Kasumi-1 (cell line): ENCODE measurements at places on chromosomes 2 and 18.

DNA sequence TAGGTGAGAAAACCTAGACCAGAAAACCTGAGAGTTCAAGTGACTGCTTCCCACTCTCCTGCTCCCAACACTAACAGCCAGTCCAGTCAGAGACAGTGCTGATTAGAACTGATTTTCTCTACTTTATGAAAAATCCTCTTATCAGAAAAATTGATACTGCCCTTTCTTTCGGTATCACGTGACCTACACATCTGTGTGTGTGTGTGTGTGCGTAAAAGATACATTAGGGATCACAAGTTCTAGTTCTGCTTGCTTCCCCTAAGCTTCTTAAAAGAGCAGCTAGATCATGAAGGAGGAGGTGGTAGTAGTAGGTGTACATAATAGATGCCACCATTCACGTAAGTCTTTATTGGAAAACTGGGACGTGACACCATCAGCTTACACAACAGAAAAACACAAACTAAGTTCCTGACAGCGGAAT lies 1.5 kb downstream of the ARL5A start:
- DNase-seq: peak; percentile 79

- DNase-seq: no peak
Measured at GRCh38 chr2:65349863-65350262, 82.5 kb downstream of the SPRED2 start.

DNA sequence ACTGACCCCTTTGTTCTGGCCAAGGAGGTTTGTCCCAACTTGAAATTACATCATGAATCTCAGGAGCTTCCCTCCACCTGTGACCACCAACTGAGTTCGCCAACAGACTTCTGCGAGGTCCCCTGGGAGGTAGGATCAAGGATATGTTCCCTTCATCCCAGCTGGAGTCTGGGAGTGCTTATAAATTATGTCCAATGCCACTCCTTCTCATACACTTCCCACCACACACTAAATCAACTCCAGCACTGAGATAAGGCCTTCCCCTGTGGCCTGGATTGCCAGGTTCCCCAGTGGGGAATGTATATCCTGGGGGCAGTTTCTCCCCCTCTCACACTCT lies 99.2 kb downstream of the RND3 start:
- no peak for DNase-seq

GRCh38 chr2:75775311-75775823 lies 64.7 kb upstream of the GCFC2 start:
- DNase-seq: no peak

GRCh38 chr2:134027980-134028379 lies 225.9 kb upstream of the MGAT5 start:
- DNase-seq: no peak

GRCh38 chr18:54780285-54780861 lies 47.9 kb upstream of the RAB27B start:
- DNase-seq: peak; percentile 19

DNA sequence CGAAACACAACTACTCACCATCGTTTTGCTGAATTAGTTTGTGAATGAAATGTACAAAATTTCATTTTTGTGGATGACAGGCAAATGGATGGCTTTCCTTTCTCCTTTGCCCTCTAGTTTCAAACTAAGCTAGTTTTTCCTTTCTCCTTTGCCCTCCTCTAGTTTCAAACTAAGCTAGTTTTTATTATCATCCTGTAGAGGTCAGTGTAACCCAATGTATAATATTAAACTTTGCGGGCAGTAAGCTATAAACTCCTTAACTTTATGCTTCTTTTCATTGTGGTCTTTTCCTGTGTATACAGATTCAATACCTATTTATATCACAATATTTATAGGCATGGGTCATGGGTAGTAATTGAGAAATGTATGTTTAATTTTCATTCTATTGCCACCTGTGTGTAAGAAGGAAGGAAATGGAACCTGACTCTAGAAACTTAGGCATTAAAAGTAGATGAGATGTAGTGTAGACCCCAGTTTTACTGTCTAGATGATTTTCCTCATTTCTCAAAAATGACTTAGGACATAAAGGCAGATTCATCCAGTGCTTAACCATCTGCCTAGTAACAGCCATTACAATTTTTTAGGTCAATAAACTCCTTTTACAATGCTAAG lies 58.1 kb downstream of the MAP3K19 start:
- DNase-seq: peak; percentile 92

- DNase-seq: peak; percentile 68
Measured at GRCh38 chr2:128736689-128737545, 418.2 kb upstream of the HS6ST1 start.

DNA sequence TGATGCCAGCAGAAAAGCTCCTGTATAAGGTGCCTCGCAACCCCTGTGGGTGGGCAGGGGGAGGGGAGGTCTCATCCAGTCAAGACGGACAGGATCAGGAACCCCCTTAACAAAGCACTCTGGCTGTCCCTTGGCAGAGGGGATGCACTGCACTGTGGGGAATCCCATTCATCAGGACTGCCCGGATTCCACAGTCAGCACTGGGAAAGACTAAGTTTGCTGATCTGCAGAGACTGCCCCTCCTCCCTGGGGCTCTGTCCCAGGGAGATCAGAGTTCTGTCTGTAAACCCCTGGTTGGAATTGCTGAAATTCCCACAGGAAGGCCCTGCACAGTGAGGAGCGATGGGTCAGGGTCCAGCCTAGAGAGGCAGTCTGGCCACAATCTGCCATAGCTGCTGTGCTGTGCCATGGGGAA lies 149.5 kb upstream of the RBBP8 start:
- no peak for DNase-seq

- no peak for DNase-seq
Measured at GRCh38 chr2:211996857-211997256, 541.7 kb downstream of the ERBB4 start.

GRCh38 chr2:124045894-124046293 lies 20.8 kb downstream of the CNTNAP5 start:
- no peak for DNase-seq

GRCh38 chr18:56789004-56789888 lies 138.1 kb downstream of the WDR7 start:
- DNase-seq: peak; percentile 8

- DNase-seq: no peak
Measured at GRCh38 chr2:55721596-55722215, 28.1 kb upstream of the PNPT1 start.

DNA sequence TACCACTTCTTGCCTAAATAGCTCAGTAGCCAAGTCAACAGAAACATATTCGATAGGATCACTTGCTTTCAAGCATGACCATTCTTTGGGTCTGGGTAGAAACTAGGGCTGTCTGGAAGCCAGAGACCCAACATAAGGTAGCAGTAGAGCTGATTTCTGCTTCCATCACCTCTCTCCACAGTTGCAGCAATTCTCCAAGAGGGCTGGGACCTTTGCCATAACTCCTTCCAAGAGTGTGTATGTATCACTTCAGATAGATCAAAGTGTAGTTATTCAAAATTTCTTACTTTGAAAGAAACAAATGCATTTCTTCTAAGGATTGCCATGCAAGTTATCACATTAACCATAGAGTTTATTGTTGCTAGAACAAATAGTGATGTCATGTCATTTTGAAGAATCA lies 172.0 kb upstream of the GALNT5 start:
- DNase-seq: no peak

GRCh38 chr2:132437852-132438669 lies 21.5 kb downstream of the GPR39 start:
- no peak for DNase-seq

GRCh38 chr2:234502919-234503285 lies 6.0 kb upstream of the ARL4C start:
- no peak for DNase-seq

GRCh38 chr2:26941486-26941885 lies 29.0 kb upstream of the MAPRE3 start:
- DNase-seq: no peak

GRCh38 chr2:230914886-230915285 lies 10.2 kb downstream of the GPR55 start:
- no peak for DNase-seq

GRCh38 chr2:224084266-224084892 lies 45.3 kb upstream of the SERPINE2 start:
- no peak for DNase-seq

DNA sequence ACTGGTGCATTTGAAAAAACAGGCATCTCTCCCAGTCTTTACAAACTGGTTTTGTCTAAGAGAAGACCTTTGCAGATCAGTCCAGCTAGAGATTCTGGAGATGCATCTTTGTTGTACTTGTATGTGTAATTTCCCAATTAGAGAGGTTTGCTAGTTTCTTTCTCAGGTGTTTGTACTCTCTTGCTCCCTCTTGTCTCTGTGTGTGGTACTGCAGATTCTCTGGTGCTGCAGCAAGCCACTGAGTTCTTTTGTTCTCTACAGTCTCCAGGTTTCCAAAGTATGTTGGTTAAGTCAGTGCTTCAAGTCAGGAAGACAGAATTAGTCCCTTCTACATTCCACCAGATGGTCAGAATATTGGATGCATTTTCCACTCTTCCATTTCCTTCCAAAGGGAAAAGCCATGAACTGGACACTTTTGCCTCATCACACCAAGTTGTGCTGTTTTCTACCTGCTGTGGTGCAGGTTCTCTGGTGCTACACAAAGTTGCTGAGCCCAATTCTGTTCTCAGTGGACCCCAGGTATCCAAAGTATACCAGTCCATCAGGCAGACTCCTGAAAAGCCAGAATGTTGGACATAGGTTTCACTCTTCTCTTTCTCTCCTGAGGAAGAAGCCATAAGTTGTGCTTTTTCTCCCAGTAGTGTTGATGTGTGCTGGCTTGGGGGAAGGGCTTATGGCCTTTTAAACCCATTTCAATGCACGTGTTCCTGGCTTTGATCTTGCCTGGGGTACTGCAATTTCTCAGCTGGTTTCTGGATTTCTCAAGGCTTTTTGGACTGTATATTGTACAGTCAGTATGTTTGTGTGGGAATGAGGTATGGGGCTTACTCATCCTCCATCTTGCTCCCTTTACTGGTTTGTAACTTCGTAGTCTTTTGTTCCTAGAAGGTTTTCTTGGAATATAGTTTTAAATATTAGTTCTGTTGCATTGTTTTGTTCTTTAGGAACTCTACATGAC lies 29.8 kb downstream of the EPC2 start:
- DNase-seq: peak; percentile 71

- DNase-seq: no peak
Measured at GRCh38 chr2:223943561-223944008, 1.6 kb downstream of the WDFY1 start.

DNA sequence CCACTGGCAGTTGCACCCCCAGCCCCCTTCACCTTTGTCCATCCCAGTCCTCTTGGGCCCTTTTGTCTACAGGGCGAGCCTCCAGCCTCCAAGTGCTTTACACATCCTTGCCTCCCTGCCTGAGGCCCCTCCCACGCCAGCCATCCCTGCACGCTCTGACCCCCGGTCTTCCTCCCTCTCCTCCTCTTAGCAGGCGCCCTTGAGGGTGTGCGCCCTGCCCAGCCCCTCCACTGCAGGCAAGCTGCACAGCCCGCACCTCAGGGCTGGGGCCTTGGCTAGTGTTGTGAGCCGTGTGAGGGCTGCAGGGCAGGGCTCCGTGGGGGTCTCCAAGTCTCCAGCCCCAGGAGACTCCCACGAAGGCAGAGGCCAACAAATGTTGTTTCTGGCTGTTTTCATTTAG lies 6.9 kb downstream of the BOK start:
- no peak for DNase-seq

DNA sequence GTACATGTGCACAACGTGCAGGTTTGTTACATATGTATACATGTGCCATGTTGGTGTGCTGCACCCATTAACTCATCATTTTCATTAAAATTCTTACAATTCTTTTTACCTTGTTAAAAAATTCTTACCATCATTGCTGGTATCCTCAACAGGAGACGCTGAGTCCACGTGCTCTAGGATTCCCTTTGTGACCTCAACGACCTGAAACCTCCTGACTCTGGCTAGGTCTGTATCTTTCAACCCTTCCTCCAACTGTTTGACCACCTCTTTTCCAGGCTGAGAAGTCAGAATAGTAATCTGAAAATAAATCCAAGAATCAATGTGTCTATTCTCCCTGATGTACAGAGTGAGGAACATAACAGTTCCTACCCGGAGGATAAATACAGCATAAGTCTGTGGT lies 41.2 kb downstream of the M1AP start:
- no peak for DNase-seq

GRCh38 chr2:27890924-27891672 lies 569 bp downstream of the BABAM2 start:
- DNase-seq: peak; percentile 61

- DNase-seq: no peak
Measured at GRCh38 chr2:190742431-190742830, 93.5 kb downstream of the NAB1 start.

DNA sequence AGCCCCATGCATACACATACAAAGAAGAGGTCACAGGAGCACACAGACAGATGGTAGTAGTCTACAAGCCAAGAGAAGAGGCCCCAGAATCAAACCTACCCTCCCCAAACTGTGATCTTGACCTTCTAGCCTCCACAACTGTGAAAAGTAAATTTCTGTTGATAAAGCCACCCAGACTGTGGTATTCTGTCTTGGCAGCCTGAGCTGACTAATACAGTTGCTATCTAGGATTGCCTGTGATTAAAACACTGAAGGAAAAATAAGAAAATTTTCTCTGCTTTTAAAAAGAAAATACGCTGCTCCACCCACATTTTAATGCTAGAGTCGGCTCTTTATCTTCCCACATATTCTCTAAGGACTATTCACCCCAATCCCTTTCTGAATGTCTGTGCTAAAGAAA lies 143.7 kb upstream of the TMEM200C start:
- DNase-seq: no peak

GRCh38 chr2:113246606-113247005 lies 32.1 kb downstream of the PAX8 start:
- no peak for DNase-seq

DNA sequence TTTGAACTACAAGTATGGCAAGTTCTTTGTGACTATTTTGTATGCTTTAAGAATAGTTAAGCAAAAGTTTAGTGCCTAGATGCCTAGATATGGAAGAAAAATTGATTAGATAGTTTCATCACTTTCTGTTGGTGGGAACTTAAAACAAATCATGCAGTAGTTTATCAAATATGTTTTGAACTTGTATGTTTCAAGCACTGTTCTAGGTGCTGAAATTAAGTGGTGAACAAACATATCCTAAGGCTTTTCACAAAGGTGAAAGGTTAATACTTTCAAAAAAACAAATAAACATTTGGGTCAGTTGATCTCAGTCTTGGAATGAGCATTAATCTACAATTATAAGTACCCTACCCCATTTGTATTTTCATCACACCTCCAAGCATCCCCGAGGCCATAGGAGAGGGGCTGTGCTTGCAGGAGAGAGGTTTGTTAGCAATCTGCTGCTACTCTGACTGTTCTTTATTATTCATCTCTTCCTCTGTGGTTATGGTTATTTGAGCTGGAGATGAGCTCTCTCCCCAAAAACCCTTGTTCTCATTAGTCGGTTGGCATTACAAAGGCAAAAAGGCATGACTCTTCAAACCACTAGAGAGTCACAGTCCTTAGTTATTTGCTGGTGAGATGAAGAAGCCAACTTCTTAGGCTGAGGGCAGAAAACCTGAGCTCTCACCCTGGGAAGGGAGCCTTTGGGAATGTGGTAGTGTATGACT lies 103.9 kb upstream of the FHL2 start:
- DNase-seq: no peak

- DNase-seq: no peak
Measured at GRCh38 chr2:62441824-62442223, 64.2 kb downstream of the TMEM17 start.

GRCh38 chr2:70080610-70081200 lies 6.6 kb upstream of the PCBP1 start:
- DNase-seq: no peak

- DNase-seq: peak; percentile 93
Measured at GRCh38 chr2:187500585-187501359, 52.7 kb upstream of the CALCRL start.

- DNase-seq: no peak
Measured at GRCh38 chr2:168663993-168664392, 138.4 kb upstream of the NOSTRIN start.
